B cell (primary cell): ENCODE measurements at places on chromosomes 13 and 19.

DNA sequence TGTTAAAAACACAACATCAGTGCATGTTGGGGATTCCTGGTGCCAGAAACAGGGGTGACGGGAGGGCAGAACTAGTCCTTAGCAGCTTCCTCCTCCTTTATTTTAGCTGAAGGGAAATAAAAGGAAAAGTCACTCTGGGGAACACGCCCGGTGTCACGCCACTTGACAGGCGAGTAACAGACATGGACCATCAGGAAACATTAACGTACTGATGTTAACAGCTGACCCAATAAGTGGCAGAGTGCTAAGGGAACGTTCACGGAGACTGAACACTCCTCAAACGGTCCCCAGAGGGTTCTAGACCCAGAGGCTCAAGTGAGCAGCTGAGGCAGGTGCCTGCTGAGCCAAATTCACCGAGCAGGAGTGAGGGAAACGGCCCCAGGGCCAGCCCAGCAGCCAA, 13.9 kb upstream of the EIF3G start:
- DNase-seq: no peak
- no peaks in the 10 kb centered on the region for H3K4me1 ChIP-seq
- H3K27me3 ChIP-seq: no peaks in the 10 kb centered on the region
- peaks cover 52% of the 10 kb centered on the region for H3K36me3 ChIP-seq

DNA sequence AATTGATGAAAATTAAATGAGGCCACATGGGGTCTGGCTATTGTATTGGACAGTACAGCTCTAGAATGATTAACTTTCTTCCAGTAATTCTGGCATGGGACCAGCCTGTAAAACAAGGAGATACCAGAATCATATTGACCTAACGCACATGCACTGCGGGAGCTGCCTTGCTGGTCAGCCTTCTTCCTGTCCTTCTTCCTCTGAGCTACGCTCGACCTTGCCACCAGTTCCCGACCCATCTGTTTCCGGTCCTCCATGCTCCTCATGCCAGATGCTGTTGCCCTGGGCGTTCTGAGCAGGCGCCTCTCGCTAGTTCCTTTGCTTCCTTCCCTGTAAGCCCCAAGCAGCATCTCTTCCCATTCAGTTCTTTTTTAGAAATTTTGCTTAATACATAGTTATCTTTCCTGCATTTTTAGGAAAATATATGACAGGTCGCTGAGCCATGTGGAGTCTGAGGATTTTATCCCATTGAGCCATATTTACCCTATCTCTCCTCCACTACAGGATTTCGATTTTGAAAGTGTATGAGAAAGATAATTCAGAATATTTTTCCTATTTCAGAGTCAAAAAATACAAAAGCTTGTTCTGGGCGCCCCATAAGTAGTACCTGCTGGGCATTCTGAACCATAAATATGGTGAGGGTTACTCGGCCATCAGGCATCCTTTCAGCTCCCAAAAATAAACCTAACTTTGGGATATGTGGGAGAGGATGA, 38.6 kb downstream of the TNFRSF19 start:
- peaks cover 18% of the 10 kb centered on the region for H3K4me1 ChIP-seq
- H3K27me3 ChIP-seq: no peaks in the 10 kb centered on the region
- H3K27ac ChIP-seq: no peak overlapping the region
- peak overlapping the region; percentile 36 for H3K4me3 ChIP-seq
- peak; percentile 21 for DNase-seq
- no peaks in the 10 kb centered on the region for H3K36me3 ChIP-seq

- no peak overlapping the region for H3K27ac ChIP-seq
- peaks cover 9% of the 10 kb centered on the region for H3K4me1 ChIP-seq
- H3K4me3 ChIP-seq: no peak overlapping the region
- no peak for DNase-seq
- H3K27me3 ChIP-seq: no peaks in the 10 kb centered on the region
Measured at GRCh38 chr19:49553451-49554271, 25.9 kb downstream of the RCN3 start.

GRCh38 chr19:31377736-31378135, 28.5 kb upstream of the TSHZ3 start:
- no peaks in the 10 kb centered on the region for H3K36me3 ChIP-seq
- no peaks in the 10 kb centered on the region for H3K4me1 ChIP-seq
- H3K4me3 ChIP-seq: no peak overlapping the region
- no peaks in the 10 kb centered on the region for H3K27me3 ChIP-seq
- DNase-seq: no peak

DNA sequence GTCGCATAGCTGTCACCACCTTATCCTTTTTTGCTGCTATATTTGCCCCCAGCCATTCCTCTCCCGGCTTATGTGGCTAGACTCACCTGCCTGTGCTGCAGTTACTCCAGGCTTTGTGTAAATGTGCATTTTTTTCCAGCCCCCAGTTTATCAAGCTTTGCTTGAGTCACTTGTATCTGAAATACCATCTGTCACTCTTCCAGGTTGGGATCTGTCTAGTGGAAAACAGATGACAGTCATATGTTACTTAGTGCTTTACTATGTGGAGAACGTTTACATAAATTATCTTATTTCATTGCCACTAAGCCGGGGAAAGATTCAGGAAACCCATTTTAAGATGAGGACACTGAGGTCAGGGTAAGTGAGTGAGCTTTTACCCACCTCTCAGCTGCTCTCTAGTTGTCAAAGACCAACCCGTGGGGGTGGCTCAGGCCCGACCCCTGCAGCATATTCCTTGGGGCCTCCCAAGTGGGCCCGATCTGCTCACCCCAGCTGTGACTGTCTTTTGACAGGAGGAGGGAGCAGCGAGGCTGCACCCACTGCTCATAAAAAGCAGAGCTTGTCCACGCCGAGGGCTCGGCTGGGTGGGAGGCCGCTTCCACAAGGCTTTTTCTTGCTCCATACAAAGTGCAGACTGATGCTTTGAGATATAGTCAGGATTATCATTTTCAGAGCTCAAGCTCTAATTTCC, 7.2 kb downstream of the GJB2 start:
- no peak overlapping the region for H3K27ac ChIP-seq
- H3K4me1 ChIP-seq: no peaks in the 10 kb centered on the region
- H3K27me3 ChIP-seq: no peaks in the 10 kb centered on the region
- no peaks in the 10 kb centered on the region for H3K36me3 ChIP-seq
- H3K4me3 ChIP-seq: no peak overlapping the region

- no peaks in the 10 kb centered on the region for H3K36me3 ChIP-seq
- H3K4me3 ChIP-seq: no peak overlapping the region
- no peak for DNase-seq
- H3K27me3 ChIP-seq: no peaks in the 10 kb centered on the region
- no peaks in the 10 kb centered on the region for H3K4me1 ChIP-seq
Measured at GRCh38 chr13:21011378-21011777, 50.0 kb downstream of the LATS2 start.

- peaks cover 21% of the 10 kb centered on the region for H3K36me3 ChIP-seq
- peaks cover 53% of the 10 kb centered on the region for H3K4me1 ChIP-seq
- H3K4me3 ChIP-seq: no peak overlapping the region
- no peaks in the 10 kb centered on the region for H3K27me3 ChIP-seq
- peak overlapping the region; percentile 79 for H3K27ac ChIP-seq
Measured at GRCh38 chr19:19487077-19487949, 28.0 kb downstream of the TSSK6 start.

GRCh38 chr19:58585442-58586132, 12.5 kb upstream of the MZF1 start:
- H3K27ac ChIP-seq: no peak overlapping the region
- H3K36me3 ChIP-seq: peaks cover 13% of the 10 kb centered on the region
- H3K4me1 ChIP-seq: no peaks in the 10 kb centered on the region
- H3K27me3 ChIP-seq: no peaks in the 10 kb centered on the region
- no peak overlapping the region for H3K4me3 ChIP-seq

GRCh38 chr13:31686670-31687425, 52.5 kb upstream of the RXFP2 start:
- no peak overlapping the region for H3K27ac ChIP-seq
- H3K36me3 ChIP-seq: no peaks in the 10 kb centered on the region
- H3K4me3 ChIP-seq: no peak overlapping the region
- H3K4me1 ChIP-seq: no peaks in the 10 kb centered on the region
- DNase-seq: no peak

DNA sequence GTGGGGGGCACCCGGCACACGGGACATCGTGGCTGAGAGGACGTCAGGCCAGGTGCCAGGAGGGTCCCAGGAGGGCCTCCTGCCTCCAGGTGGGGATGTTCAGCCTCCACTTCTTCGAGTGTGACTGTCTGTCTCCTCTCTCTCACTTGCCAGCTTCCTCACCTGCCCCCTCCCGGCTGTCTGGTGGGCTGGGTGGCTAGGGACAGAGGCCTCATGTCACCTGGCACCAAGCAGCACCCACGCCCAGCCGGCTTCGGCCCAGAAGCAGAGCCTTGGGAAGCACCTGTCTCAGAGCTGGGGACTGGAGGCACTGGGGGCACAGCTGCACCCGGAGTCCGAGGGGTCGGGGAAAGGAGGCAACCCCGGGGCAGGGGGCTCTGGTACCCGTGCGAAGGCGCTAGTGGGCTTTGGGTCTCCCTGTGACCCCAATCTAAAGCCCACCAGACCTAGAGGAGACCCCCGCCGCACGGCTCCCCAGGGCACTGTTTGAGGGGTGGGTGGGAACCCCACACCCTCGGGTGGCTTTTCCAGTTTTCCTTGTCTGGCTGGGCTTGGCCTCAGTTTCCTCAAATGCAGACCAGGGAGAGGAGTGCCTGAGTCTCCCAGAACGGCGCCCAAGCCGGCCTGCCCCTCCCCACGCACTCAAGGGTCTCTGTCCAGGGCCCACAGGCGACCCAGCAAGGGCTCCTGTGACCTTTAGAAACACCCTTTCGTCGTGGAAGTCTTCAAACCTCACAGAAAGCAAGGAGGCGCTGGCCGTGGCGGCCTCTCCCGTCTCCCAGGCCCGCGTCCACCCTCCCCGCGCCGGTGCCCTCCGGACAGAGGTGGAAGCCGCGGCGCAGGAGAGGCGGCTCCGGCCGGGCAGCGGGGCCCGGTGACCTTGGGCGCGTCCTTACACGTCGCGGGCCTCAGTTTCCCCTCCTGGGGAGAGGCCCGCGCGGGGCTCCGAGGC, 664 bp upstream of the HCN2 start:
- DNase-seq: peak; percentile 66
- H3K27ac ChIP-seq: no peak overlapping the region
- H3K27me3 ChIP-seq: peaks cover 56% of the 10 kb centered on the region
- no peaks in the 10 kb centered on the region for H3K36me3 ChIP-seq

GRCh38 chr13:29578300-29579085, 17.0 kb downstream of the SLC7A1 start:
- H3K27ac ChIP-seq: no peak overlapping the region
- no peaks in the 10 kb centered on the region for H3K36me3 ChIP-seq
- no peaks in the 10 kb centered on the region for H3K4me1 ChIP-seq
- no peak overlapping the region for H3K4me3 ChIP-seq
- DNase-seq: no peak

GRCh38 chr13:98626298-98626935, 49.5 kb upstream of the STK24 start:
- DNase-seq: no peak
- H3K27me3 ChIP-seq: no peaks in the 10 kb centered on the region
- no peak overlapping the region for H3K4me3 ChIP-seq
- H3K27ac ChIP-seq: no peak overlapping the region
- H3K36me3 ChIP-seq: no peaks in the 10 kb centered on the region
- no peaks in the 10 kb centered on the region for H3K4me1 ChIP-seq

DNA sequence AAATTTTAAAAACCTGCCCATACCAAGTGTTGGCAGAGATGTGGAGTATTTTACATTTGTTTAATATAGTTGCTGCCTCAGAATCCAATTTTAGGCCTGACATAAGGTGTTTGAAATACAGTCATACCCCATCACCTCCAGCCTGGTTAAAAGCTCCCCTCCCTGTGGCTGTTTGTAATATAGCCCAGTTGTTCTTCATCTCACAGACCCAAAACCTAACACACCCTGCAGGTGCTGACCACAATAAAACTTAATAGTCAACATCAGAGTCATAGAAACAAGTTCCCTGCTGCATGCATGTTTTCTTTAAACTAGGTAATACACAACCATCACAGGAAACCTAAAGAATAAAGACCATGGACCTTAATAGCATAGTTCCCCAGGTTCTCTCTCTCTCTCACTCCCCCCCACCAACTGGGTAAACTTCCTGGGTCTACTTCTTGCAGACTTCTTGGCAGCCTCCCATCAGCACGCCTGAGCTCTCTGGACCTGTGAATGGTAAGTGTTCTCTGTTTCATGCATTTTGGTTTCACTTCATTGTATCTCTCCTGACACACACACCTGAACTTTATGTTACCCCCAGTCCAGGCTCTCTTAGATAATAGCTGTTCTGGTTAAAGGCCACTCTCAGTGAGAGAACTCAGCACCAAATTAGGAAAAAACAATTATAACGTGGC, 1369.9 kb downstream of the EFNB2 start:
- no peak for DNase-seq
- H3K4me1 ChIP-seq: no peaks in the 10 kb centered on the region
- no peaks in the 10 kb centered on the region for H3K27me3 ChIP-seq
- H3K36me3 ChIP-seq: no peaks in the 10 kb centered on the region
- H3K4me3 ChIP-seq: no peak overlapping the region

- no peaks in the 10 kb centered on the region for H3K36me3 ChIP-seq
- H3K4me1 ChIP-seq: no peaks in the 10 kb centered on the region
- H3K4me3 ChIP-seq: no peak overlapping the region
- H3K27ac ChIP-seq: no peak overlapping the region
- no peak for DNase-seq
Measured at GRCh38 chr13:65744836-65745235, 1485.3 kb downstream of the PCDH9 start.

- H3K4me1 ChIP-seq: no peaks in the 10 kb centered on the region
- no peak overlapping the region for H3K4me3 ChIP-seq
- no peak overlapping the region for H3K27ac ChIP-seq
- DNase-seq: no peak
- no peaks in the 10 kb centered on the region for H3K27me3 ChIP-seq
Measured at GRCh38 chr19:41112728-41113290, 1.4 kb upstream of the CYP2F1 start.

- H3K27me3 ChIP-seq: no peaks in the 10 kb centered on the region
- H3K4me1 ChIP-seq: peaks cover 35% of the 10 kb centered on the region
- no peak overlapping the region for H3K27ac ChIP-seq
Measured at GRCh38 chr19:10624585-10624984, 768 bp upstream of the SLC44A2 start.

DNA sequence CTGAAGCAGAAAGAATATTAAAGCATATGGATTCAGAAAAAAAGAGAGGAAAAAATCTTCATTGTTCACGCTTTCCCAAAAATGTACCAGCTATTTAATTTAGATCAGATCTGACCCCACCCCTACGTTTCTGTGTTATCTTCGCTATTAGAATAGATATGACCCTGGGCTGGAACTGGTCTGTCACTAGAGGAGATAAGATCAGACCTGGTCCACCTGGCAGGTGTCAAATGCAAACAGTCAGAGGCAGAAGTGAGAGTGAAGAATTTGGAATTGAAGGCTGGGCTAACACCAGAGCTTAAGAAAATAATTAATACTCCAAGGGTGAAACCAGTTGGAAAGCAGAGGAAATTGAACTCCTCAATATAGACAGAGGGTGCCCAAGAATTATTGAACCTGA, 30.0 kb upstream of the MBNL2 start:
- no peaks in the 10 kb centered on the region for H3K27me3 ChIP-seq
- no peak overlapping the region for H3K4me3 ChIP-seq
- DNase-seq: no peak
- no peaks in the 10 kb centered on the region for H3K36me3 ChIP-seq
- H3K4me1 ChIP-seq: no peaks in the 10 kb centered on the region
- H3K27ac ChIP-seq: no peak overlapping the region

GRCh38 chr13:20955496-20955895, 53.0 kb upstream of the XPO4 start:
- no peaks in the 10 kb centered on the region for H3K4me1 ChIP-seq
- H3K27ac ChIP-seq: no peak overlapping the region
- H3K4me3 ChIP-seq: no peak overlapping the region
- no peaks in the 10 kb centered on the region for H3K36me3 ChIP-seq
- DNase-seq: no peak
- no peaks in the 10 kb centered on the region for H3K27me3 ChIP-seq

- peaks cover 15% of the 10 kb centered on the region for H3K4me1 ChIP-seq
Measured at GRCh38 chr13:97388373-97388772, 45.6 kb upstream of the RAP2A start.
